ENCODE measurements at places on chromosomes 4 and X. TPM values are rescaled to one million over a fixed set of nuclear protein-coding genes. Genes with fewer than 3 reads are reported as not detected.

RIPPLY1 gene
- not detected for total RNA-seq

MAGEA3 gene
- total RNA-seq, result not detected

HSFX1 gene
- total RNA-seq, result 3.0 TPM

CXorf49 gene
- not detected for total RNA-seq

MTNR1A gene
- not detected for total RNA-seq
